ENCODE measurements at places on chromosomes 2 and 18. TPM values are rescaled to one million over a fixed set of nuclear protein-coding genes. Genes with fewer than 3 reads are reported as not detected.

Gene CAPN13
- total RNA-seq: 0.07 TPM

- DNase-seq: no peak
Observed at GRCh38 chr18:63438181-63438580, 15.9 kb upstream of the VPS4B start.

- no peak for DNase-seq
Observed at GRCh38 chr2:102126169-102126568, 16.4 kb upstream of the IL1R1 start.

DNA sequence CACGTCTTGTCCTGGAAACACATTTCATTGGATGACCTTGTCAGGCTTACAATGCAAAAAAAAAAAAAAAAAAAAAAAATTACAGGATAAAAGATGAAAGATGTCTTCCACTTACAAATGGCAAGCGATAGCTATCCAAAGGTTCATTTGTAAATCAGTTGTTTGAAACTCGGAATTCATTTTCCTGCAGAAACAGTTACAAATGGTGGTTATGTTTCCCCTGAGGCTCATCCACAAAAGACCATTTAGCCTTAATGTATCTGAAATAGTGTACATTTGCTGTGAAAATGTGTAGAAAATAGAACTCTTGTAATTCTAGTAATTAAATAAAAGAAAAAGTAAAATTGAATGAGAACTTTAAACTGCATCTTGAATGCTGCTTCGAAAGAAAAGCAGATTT, 25.9 kb downstream of the DPP10 start:
- DNase-seq: no peak

DNA sequence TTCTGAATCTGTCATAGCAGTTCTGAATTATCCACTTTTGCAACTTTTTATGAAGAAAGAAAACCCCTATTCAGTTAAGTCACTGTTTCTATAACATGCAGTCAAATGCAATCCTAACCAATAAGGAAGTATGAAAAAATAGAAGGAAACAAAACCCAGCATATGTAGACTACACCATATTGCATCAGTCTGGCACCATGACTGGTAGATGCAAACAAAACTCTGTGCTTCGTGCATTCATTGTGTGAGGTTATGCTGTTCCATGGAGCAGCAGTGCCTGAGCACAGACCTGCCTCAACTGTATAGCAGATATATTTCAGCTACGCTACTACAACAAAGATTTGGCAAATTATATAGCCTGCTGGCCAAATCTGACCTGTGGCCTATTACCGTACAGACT, 325.5 kb downstream of the LRP1B start:
- DNase-seq: no peak

Measured in kidney epithelial cell (primary cell).